ENCODE measurements at places on chromosomes 2 and 18.

- DNase-seq = no peak
Observed at GRCh38 chr2:136327162-136327852, 209.4 kb upstream of the CXCR4 start.

DNA sequence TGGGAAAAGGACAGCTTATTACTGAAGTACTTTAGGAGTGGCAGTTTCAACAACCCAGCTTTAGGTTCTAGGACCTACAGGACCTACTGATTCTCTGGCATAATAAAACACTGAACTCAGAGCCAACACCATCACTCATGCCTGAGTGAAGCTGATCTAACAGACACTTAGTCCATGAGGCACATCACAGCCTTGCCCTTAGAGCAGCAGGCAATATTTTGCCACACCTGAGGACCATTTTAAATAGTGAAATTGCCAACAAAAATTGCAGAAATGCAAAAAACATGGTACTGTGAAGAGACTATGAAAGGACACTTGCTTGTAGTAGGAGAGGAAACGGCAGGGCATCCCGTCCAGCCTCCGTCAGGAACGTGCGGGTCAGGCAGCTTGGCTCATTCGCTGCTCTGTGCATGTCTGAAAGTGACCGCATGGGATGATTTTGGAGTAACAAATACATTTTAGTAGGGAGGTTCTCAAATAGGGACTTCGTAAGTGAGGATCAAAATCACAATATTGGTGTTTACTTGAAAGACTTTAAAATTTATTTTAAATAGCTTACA is 18.1 kb downstream of the CNOT11 start:
- DNase-seq = no peak

GRCh38 chr2:118925981-118926380 is 16.0 kb upstream of the MARCO start:
- no peak for DNase-seq

DNA sequence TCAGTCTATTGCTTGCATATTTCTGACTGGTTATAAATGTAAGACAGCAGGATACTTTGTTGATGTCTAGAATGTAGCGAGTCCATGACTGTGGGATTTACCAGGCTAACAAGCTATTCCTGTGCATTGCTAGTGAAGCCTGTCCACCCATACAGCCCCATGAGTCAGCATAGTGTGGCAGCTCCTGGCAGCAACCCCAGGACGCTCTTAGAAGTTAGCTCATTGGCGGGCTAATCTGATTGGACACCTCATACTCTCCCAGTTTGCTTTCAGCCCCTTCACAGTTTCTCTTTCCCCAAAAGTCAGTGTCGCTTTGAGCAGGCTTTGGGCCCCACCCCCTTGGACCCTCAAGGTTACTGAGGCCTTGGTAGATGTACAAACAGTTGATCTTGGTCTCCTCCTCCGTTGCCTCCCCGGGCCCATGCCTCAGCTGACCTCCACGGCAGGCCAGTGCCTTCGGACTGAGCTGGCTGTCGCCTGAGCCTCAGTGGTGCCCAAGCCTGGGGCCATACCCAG is 48.0 kb downstream of the COA5 start:
- no peak for DNase-seq

DNA sequence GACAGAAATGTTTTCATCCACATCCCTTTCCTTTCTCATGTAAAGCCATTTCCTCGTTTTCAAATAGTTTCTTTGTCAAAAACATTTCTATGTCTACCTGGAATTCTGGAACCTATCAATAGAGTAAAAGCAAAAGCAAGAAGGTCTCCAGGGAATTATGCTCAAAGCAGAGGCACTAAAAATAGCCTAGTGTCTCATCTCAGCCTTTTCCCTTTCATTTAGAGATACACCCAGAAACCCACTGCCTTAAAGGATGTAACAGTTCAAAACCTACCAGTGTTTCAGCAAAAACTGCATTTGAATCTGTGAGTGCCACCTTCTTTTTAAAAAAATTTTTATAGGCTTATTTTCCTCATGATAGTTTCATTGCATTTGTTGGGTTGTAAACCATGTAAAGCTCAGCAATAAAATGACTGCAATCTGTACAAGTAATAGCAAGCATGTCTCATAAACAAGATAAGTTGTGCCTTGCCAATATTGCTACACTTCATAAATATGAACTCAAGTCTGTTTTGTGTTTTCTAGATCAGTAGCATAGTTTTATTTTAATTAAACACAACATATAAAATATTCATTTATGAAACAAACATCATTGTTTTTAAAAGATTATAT is 927.3 kb upstream of the ACVR2A start:
- DNase-seq = no peak

- no peak for DNase-seq
Observed at GRCh38 chr2:184685999-184686841, 87.9 kb downstream of the ZNF804A start.

- no peak for DNase-seq
Observed at GRCh38 chr2:164871404-164871803, 29.8 kb upstream of the COBLL1 start.

GRCh38 chr2:36359067-36359466 is 3.5 kb downstream of the CRIM1 start:
- DNase-seq = no peak

DNA sequence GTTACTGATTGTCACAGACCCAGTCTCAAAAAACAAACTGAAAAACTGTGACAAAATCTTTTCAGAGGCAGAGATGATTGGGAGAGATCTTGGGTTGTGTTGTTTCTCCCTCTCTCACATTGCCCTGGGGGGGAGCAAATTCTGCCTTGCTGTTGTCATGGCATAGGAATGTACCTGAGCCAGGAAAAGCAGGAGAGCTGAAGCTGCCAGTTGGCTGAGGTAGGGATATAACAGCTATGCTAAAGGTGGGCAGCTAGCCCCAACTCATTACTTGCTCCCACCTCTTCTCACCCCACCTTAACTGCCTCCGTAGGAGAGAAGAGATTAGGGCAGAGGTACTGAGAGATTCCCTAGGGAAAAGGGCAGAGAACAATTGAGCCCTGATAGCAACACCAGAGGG is 299.3 kb downstream of the OSR1 start:
- no peak for DNase-seq

DNA sequence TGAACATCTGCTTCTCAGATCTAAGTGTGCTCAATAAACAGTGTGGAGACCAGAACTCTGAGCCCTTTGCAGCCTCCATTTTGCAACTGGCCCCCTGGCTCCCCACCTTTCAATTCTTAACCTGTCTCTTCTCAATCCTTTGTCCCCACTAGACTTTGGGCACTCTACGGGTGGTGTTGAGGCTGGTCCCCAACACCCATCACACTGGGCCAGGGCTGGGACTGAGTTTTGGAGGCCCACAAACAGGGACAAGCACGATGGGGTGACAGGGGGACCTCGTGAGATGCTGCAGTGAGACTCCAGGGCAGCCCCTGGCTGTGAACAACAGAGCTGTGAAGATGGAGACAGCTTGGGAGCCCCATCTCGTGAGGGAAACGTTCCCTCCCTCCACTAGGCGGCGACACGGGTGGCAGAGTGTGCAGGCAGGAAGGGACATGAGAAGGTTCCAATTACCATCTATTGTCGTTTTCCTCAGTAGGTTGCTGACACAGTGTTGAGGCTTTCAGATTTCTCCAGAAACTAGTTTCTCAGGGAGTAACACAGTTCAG is 1.2 kb downstream of the ANKMY1 start:
- DNase-seq = no peak

DNA sequence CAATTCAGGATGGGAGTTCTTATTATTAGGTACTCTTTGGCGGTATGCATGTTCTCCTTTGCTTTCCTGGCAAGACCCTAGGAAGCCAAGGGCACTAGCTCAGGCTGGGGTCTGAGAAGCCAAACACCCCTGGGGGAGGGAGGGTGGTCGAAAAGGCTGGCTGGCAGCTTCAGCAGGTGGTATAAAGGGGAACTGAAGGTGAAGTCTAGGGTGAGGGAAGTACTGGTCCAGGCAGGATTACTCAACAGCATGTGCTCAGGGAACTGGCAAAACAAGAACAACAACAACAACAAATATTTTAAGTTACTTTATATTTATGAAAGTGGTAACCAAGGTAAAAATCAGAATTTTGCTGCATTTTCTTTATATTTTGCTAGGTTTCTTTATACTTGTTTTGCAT is 40.7 kb upstream of the PCBP1 start:
- DNase-seq = no peak

DNA sequence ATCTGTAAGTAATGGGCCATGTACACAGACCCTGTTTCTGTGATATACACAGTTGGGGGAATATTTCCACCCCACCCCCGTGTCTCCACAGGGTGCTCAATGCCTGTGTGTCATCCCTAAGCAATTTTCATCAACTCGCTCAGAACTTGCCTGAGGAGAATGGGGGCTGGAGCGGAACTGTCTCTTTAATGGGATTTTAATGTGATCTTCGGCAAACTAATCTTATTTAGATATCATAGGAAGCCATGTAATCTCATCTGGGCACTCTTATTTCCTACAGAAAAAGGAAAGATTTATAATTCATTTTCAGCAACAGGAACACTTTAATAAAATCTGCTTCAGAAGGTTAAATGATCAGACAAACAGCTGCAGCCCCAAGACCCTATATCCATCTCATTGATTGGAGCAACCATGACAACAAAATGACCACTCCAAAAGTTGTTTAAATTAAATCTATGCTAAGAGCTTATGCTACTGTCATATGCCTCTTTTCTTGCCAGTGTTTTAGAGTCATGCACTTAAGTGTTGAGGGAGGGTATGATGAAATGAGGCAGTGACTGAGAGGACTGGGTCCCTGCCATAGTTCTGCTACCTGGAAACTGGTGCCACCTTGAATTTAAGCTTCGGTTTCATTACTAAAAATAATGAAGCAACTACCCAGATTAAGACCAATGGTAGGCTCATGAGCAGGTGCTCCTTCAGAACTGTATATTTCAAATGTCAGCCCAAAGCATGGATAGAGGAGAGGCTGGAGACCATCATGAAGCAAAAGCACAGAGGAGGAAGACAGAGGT is 183.1 kb upstream of the DDX18 start:
- no peak for DNase-seq

DNA sequence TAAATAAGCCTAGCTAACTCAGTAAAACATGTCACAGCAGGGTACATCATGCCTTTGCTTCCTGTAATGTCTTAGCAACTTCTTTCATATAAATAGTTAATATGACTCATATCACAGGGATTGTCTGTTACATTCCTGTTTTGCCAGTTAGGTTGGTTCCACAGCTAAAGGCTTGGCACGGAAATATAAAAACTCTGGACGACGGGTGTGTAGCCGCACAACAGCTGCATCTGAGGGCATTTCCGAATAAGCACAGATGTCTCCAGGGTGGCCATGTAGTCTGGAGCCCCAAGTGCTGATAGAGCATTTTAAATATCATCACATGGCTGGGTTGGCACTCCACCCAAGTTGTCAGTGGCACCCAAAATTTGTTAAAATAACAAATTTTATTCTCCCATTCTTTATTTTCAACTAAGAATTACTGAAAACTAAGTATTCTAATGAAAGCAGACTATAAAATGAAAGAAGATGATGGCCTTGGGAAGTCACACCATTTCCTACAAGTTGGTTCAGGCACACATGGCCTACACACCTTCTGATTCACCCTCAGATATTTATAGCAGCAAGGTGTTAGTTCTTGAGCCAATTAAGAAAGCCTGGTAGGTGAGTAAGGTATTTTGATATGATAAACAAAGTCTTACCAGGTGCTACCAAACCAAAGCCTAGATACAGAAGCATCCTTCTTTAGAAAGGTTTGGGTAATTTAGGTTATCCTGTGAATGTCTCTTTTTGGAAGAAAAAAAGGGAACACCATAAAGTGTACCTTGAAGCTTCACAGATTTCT is 61.8 kb upstream of the STK17B start:
- DNase-seq = no peak

GRCh38 chr18:40380686-40381439 is 1574.2 kb upstream of the PIK3C3 start:
- no peak for DNase-seq

GRCh38 chr2:241978670-241979069 is 109.1 kb downstream of the RTP5 start:
- DNase-seq = no peak
